Aorta (tissue), 5 donors: ENCODE measurements at places on chromosomes 11 and 22. TPM values are rescaled to one million over a fixed set of nuclear protein-coding genes. Genes with fewer than 3 reads are reported as not detected.

DNA sequence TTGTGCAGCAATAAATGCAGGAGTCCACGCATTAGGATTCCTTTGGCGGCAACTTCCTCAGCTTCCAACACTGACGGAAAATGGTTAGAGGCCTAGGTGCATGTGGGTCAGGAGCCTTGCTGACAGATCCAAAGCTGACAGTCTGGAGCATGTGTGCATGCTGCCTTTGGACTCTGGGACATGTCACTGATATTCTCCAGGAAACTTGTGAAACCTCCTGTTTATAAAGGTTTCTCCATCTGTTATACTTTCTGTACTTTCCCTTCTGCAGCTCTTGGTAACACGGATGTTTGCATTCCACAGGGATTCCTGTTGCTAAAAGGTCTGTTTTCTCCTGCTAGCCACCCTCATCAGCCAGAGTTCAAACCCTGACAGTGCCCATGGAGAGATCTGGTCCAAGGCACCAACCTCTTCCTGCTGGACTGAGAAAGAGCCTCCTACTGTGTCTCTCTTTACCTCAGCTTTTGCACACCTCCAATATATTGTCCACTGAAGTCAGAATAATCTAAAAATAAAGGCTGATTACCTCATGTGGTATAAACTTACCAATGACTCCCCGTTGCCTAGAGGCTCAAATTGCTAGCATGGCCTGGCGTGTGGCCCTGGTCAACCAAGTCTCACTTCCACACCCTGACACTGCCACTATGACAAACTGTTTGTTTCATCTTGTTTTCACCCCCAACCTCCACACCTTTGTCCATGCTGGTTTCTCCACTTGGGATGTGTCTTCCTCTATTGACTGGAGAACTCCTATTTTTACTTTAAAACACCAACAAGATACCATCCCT is 31.1 kb upstream of the LYVE1 start:
- no peak for DNase-seq
- no peaks in the 10 kb centered on the region for H3K27me3 ChIP-seq
- H3K4me3 ChIP-seq, result no peak overlapping the region
- H3K36me3 ChIP-seq, result peaks cover 34% of the 10 kb centered on the region

- H3K27me3 ChIP-seq, result no peaks in the 10 kb centered on the region
- no peaks in the 10 kb centered on the region for H3K4me1 ChIP-seq
- no peak for DNase-seq
- H3K27ac ChIP-seq, result no peak overlapping the region
- H3K4me3 ChIP-seq, result no peak overlapping the region
Observed at GRCh38 chr11:1706634-1707400, 9.8 kb downstream of the KRTAP5-6 start.

- peak within 1 kb of the TSS; percentile 83 for H3K4me3 ChIP-seq
- H3K27me3 ChIP-seq, result no peaks in the 10 kb centered on the region
- H3K36me3 ChIP-seq, result no peaks in the 10 kb centered on the region
- peak; percentile 99 for DNase-seq
Observed at GRCh38 chr22:41381329-41382097, at the start of gene TEF. TSS of gene TEF (plus strand) at chr22:41381942. CDS start at chr22:41382045, 103 bp downstream.

DNA sequence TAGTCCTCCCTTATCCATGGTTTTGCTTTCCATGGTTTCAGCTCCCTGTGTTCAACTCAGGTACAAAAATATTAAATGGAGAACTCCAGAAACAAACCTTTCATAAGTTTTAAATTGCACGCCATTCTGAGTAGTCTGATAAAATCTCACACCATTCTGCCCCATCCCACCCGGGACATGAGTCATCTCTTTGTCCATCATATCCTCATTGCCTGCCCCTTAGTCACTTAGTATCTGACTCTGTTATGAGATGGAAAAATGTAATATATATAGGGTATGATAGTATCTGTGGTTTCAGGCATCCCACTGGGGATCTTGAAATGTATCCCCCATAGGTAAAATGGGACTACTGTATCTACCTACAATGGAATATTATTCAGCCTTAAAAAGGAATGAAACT is 35.5 kb upstream of the FGF3 start:
- no peaks in the 10 kb centered on the region for H3K27me3 ChIP-seq
- no peaks in the 10 kb centered on the region for H3K36me3 ChIP-seq
- no peak overlapping the region for H3K27ac ChIP-seq

DNA sequence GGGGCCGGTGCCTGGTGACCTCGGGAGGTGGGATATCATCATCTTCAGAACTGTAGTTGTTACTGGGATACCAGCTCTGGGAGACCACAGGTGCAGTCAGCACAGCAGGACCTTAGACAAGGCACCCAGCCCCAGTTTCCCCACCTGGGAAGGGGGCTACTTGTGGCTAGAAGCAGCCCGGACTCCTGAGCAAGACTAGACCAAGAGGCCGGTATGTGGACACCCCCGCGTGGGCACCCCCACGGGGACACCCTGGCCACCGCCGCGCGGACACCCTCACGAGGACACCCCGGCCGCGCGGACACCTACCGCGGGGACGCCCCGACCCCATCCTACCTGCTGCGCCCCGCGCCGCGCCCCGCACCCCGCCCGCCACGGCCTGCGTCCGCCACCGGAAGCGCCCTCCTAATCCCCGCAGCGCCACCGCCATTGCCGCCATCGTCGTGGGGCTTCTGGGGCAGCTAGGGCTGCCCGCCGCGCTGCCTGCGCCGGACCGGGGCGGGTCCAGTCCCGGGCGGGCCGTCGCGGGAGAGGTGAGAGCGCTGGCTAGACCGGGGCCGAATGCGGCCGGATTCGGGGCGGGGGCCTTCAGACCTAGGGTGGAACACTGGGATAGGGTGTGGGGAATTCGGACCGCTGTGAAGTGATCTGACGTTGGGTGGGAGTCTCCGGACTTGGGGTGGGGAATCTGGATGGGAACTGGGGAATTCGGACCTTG is at the start of the genes COMT and TXNRD2:
Gene COMT (plus strand): TSS at position 408 of the 718 bp plus-strand sequence. CDS start 20,755 bp downstream, outside the sequence.
Gene TXNRD2 (minus strand): TSS at position 454 of the 718 bp plus-strand sequence. CDS start 15 bp downstream, at position 439.
- no peaks in the 10 kb centered on the region for H3K27me3 ChIP-seq
- peaks cover 2% of the 10 kb centered on the region for H3K4me1 ChIP-seq
- peak; percentile 92 for DNase-seq
- peak within 1 kb of the TSS; percentile 97 for H3K27ac ChIP-seq

DNA sequence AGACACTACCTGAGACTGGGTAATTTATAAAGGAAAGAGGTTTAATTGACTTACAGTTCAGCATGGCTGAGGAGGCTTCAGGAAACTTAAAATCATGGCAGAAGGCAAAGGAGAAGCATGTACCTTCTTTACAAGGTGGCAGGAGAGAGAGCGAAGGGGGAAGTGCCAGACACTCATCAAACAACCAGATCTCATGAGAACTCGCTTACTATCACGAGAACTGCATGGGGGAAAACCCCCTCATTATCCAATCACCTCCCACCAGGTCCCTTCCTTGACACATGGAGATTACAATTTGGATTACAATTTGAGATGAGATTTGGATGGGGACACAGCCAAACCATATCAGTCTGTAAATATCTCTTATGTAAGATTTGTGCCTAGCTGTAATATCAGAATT is 50.9 kb upstream of the ATXN10 start:
- H3K27ac ChIP-seq, result no peak overlapping the region
- H3K27me3 ChIP-seq, result no peaks in the 10 kb centered on the region
- no peaks in the 10 kb centered on the region for H3K36me3 ChIP-seq
- no peak overlapping the region for H3K4me3 ChIP-seq
- DNase-seq, result no peak
- H3K4me1 ChIP-seq, result no peaks in the 10 kb centered on the region

DNA sequence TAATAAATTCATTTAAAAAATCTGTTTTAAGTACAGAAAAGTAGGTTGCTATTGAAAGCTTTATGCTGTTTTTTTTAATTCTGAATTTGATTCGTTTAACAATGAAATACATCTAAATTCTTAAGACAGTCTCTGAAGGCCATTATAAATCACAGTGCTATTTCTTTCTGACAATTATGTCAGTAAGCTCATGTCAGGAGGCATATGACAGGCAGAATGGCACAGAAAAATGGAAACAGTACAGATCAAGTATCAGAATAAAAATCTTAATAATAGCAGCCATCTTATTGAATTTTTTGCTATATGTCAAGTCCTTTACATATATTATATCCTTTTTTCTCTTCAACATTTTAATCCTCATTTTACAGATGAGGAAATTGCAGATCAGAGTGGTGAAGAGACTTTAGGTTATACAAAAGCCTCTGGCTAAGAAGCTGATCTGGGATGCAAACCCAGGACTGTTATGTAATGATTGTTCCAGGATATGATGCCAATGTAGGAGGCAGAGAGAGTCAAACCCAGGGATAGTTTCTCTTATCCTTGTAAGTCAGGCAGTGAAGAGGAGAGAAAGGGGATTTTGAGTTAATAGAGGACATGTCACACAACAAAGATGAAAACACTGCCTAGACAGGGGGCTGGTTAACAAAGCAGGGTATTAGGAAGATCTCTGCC is 283.1 kb upstream of the CCDC90B start:
- no peak overlapping the region for H3K27ac ChIP-seq
- no peak for DNase-seq
- no peaks in the 10 kb centered on the region for H3K36me3 ChIP-seq
- H3K4me1 ChIP-seq, result no peaks in the 10 kb centered on the region
- H3K27me3 ChIP-seq, result no peaks in the 10 kb centered on the region

- H3K27me3 ChIP-seq, result no peaks in the 10 kb centered on the region
- no peak overlapping the region for H3K27ac ChIP-seq
- no peaks in the 10 kb centered on the region for H3K36me3 ChIP-seq
- no peaks in the 10 kb centered on the region for H3K4me1 ChIP-seq
- H3K4me3 ChIP-seq, result no peak overlapping the region
- peak; percentile 71 for DNase-seq
Observed at GRCh38 chr11:69496202-69496557, 14.7 kb downstream of the LINC01488 start.

- H3K27me3 ChIP-seq, result peaks cover 2% of the 10 kb centered on the region
- no peak overlapping the region for H3K27ac ChIP-seq
Observed at GRCh38 chr11:44893846-44894617, 56.7 kb downstream of the TP53I11 start.

GRCh38 chr11:85988780-85989179 is 80.1 kb downstream of the PICALM start:
- DNase-seq, result no peak
- no peaks in the 10 kb centered on the region for H3K36me3 ChIP-seq
- H3K27ac ChIP-seq, result no peak overlapping the region
- H3K4me1 ChIP-seq, result peaks cover 4% of the 10 kb centered on the region
- no peak overlapping the region for H3K4me3 ChIP-seq
- H3K27me3 ChIP-seq, result no peaks in the 10 kb centered on the region

DNA sequence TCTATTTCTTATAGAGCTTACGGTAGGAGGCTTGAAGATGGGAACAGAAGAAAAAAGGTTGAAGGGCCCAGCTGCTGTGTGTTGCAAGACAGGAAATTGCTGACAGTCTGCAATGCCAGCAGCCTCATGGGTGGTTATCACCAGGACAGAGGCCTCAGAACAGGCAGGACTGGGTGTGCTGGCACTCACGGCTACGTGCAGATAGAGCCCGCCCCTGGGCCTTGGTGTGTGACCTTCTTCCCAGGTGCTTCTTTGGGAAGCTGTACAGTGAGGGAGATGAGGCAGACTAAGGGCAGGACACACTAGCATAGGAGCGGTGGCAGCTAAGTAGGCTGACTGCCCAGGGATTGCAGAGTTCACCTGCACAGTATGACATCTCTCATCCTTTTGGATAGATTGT is 12.6 kb downstream of the PRAME start:
- no peaks in the 10 kb centered on the region for H3K27me3 ChIP-seq
- H3K4me3 ChIP-seq, result no peak overlapping the region
- no peaks in the 10 kb centered on the region for H3K4me1 ChIP-seq
- no peaks in the 10 kb centered on the region for H3K36me3 ChIP-seq

- no peak overlapping the region for H3K4me3 ChIP-seq
- H3K36me3 ChIP-seq, result no peaks in the 10 kb centered on the region
Observed at GRCh38 chr22:46857142-46857884, 94.9 kb downstream of the TBC1D22A start.

- H3K36me3 ChIP-seq, result no peaks in the 10 kb centered on the region
- no peak overlapping the region for H3K27ac ChIP-seq
- no peak overlapping the region for H3K4me3 ChIP-seq
Observed at GRCh38 chr11:113256431-113257202, 57.8 kb upstream of the TTC12 start.

- no peak overlapping the region for H3K4me3 ChIP-seq
- DNase-seq, result no peak
- peaks cover 8% of the 10 kb centered on the region for H3K36me3 ChIP-seq
- H3K27me3 ChIP-seq, result no peaks in the 10 kb centered on the region
Observed at GRCh38 chr22:31861226-31861840, 83.0 kb upstream of the YWHAH start.

GRCh38 chr11:17498058-17498457 is 21.4 kb upstream of the ABCC8 start:
- no peaks in the 10 kb centered on the region for H3K4me1 ChIP-seq
- DNase-seq, result no peak
- H3K27me3 ChIP-seq, result no peaks in the 10 kb centered on the region

DNA sequence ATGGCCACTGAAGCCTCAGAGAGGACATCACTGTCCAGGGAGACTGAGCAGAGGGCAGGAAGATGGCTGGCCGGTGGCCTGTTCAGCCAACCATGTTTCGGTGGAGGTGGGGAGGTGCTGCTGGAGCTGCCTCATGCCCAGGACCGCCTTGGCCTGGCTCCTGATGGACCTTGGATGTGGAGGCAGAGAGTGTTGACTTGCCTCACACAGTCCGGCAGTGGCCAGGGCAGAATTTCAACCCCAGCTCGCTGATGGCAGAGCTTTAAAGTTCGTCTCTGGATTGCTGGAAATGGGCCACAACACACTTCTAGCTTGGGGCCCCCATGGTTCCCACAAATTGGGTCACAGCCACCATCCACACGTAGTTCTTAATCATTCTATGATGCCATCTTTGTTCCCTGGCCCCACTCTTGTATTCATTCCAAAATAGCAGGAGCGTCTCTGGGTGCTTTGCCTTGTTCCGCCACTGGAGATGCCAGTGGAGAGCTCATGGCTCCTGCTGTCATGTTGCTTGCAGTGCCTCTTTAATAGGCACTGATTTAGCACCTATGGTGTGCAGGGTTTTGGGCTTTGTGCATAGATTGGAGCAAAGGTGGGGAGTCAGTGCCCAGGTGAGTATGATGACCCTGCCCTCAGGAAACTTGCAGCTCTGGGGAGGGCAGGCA is 5.6 kb downstream of the MAPK8IP1 start:
- no peaks in the 10 kb centered on the region for H3K27me3 ChIP-seq
- no peaks in the 10 kb centered on the region for H3K36me3 ChIP-seq
- no peak overlapping the region for H3K4me3 ChIP-seq

GRCh38 chr11:117876341-117877119 is at the start of gene FXYD6:
TSS of gene FXYD6 (minus strand) at chr11:117876658. CDS start at chr11:117842776, 33,882 bp downstream.
- H3K27ac ChIP-seq, result no peak within 1 kb of the TSS
- H3K4me3 ChIP-seq, result no peak within 1 kb of the TSS
- no peaks in the 10 kb centered on the region for H3K36me3 ChIP-seq
- H3K4me1 ChIP-seq, result no peaks in the 10 kb centered on the region
- no peak for DNase-seq

- peaks cover 9% of the 10 kb centered on the region for H3K36me3 ChIP-seq
- H3K27me3 ChIP-seq, result no peaks in the 10 kb centered on the region
- H3K4me3 ChIP-seq, result no peak overlapping the region
- H3K27ac ChIP-seq, result no peak overlapping the region
- DNase-seq, result no peak
Observed at GRCh38 chr11:104956528-104956927, 11.8 kb downstream of the CASP4 start.

- no peaks in the 10 kb centered on the region for H3K4me1 ChIP-seq
- DNase-seq, result no peak
- no peaks in the 10 kb centered on the region for H3K36me3 ChIP-seq
- no peak overlapping the region for H3K4me3 ChIP-seq
- H3K27me3 ChIP-seq, result no peaks in the 10 kb centered on the region
Observed at GRCh38 chr11:1844221-1845094, 5.7 kb downstream of the TNNI2 start.

The UCP3 gene
- 3.1 TPM for total RNA-seq

The SCGB1A1 gene
- total RNA-seq, result not detected

The UPB1 gene
- 1.2 TPM for total RNA-seq

The GRAP2 gene
- total RNA-seq, result 2.0 TPM

The GLB1L3 gene
- total RNA-seq, result not detected

The ARHGAP20 gene
- total RNA-seq, result 3.5 TPM

The POU2F3 gene
- not detected for total RNA-seq

The PKDREJ gene
- total RNA-seq, result not detected

The ZNRD2 gene
- total RNA-seq, result 21.7 TPM
